ENCODE measurements at places on chromosomes 12 and 14. TPM values are rescaled to one million over a fixed set of nuclear protein-coding genes. Genes with fewer than 3 reads are reported as not detected.

The DHRS2 gene
- total RNA-seq, result not detected

The PPP1R13B gene
- total RNA-seq, result 1.7 TPM

The TEX52 gene
- total RNA-seq, result not detected

The ARF3 gene
- 66.6 TPM for total RNA-seq

The USP5 gene
- 80.7 TPM for total RNA-seq

The OTOGL gene
- total RNA-seq, result 0.17 TPM

The TDG gene
- 11.8 TPM for total RNA-seq

The RHOJ gene
- 2.4 TPM for total RNA-seq

The KRT79 gene
- total RNA-seq, result not detected

The ATG2B gene
- total RNA-seq, result 7.6 TPM

Measured in bronchus fibroblast of lung (primary cell).